ENCODE measurements at places on chromosomes 16 and 17.

- DNase-seq, result no peak
Observed at GRCh38 chr17:19361944-19362276, 613 bp downstream of the B9D1 start.

DNA sequence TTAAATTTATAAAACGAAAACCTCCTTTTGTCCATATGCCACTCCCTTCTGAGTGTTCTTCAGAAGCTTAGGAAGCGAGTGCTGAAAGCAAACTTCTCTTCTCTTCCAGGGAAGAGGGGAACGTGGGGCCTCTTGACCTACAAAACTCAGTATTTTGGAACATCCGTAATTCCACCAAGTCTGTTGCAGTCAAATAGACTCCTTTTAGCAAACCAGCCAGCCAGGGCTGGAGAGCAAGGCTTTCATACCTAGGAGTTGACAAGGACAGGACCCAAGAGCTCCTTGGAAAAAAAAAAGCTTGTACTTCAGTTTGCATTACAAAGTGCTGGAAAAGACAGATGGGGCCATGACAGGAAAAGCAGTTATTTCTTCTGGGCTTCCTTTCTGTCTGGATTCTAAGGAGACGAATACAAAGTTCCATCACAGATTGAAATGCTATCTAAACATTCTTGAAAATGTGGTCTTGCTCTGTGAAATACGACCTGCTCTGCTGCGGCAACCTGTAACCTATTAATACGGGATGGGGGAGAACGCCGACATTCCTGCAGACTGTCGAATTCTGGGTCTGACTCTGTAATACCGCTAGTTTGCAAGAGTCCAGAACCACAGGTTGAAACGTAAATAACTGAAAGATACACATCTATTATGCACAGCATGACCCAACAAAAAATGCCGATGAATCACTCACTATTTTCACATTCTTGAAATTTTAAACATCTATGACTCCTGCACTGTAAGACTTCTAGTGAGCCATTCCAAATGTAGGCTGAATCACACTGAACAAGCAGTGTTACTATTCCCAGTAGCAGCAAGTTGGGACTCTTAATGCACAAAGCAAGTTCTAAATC is 20.6 kb downstream of the VPS53 start:
- DNase-seq, result no peak

GRCh38 chr16:84024854-84025253 is 17.7 kb downstream of the SLC38A8 start:
- DNase-seq, result no peak

GRCh38 chr17:82205720-82206508 is 6.7 kb downstream of the CCDC57 start:
- DNase-seq, result no peak

DNA sequence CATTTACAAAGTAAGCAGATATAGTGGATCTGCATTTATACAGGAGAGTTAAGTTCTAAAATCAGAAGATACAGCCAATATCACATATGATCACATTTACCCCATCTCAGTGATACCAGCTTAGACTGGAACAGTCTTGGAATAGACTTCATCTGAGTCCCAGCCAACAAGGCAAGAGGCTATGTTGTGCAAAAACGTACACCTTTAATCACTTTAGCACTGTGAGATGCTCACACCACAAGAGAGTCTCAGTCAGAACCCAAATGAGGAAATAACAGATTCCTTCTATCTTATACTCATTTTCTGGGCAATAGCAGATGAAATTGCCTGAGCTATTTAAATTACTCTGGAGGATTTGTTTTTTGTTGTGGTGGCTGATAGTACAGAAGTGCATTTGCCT is 145.6 kb downstream of the ANKFN1 start:
- DNase-seq, result no peak

DNA sequence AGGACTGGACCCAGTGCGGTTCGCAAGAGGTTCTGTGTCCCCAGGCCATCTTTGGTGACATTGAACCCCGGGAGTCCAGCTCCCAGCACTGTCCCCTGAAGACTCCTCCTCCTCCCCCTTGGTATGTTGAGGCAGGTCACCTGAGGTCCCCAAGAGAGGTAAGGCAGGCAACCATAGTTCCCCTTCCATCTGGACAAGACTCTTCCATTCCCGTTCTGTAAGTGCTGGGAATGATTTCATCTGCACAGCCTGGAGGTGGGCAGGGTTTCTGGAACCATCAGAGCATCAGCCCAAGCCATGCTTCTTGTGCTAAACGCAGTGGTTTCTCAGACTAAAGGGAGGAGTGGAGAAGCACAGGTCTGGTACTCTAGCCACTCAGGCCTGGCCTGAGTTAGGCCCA is 24.9 kb downstream of the COPZ2 start:
- no peak for DNase-seq

- DNase-seq, result no peak
Observed at GRCh38 chr16:56423584-56424403, 1.6 kb downstream of the AMFR start.

DNA sequence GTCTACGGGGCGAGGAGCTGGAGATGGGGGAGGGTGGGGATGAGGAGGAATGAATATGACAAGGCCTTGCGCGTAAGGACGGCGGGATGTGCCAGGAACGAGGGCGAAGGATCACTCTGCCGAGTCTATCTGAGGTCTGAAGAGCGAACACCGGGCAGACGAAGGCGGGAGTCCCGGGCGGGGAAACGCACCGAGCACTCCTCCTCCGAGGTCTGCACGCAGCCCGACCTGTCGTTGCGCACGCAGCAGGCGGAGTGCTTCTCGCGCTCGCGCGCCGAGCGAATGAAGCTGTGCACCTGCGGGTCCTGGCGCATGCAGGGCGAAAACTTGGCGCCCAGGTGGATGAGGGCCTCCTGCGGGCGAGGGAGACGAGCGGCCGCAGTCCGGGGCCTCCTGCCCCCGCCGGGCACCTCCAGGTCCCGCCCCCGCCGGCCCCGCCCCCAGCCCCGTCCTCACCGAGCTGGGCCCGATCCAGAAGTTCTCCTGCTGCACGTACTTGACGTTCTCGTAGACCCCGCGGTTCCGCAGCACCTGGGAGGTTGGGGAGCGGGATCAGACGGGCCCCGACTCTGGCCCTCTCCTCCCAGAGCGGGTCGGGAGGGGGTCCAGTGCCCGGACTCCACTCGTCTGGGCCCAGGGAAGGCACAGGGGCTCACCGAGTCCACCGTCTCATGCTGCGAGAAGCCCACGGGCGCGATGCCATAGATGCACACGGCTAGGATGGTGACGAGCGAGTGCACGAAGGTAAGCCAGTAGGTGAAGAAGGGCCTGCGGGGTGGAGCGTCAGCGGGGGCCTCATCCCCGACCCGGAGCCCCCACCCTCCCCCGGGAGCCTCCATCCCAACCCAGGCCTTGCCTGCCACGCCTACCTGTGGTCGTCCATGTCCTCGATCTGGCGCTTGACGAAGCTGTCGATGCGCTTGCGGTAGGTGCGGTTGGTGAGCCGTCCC is 7.6 kb downstream of the SNRNP25 start:
- no peak for DNase-seq

GRCh38 chr16:78727536-78727935 is 628.1 kb downstream of the WWOX start:
- DNase-seq, result no peak

GRCh38 chr17:45813048-45813725 is 29.1 kb downstream of the CRHR1 start:
- no peak for DNase-seq

DNA sequence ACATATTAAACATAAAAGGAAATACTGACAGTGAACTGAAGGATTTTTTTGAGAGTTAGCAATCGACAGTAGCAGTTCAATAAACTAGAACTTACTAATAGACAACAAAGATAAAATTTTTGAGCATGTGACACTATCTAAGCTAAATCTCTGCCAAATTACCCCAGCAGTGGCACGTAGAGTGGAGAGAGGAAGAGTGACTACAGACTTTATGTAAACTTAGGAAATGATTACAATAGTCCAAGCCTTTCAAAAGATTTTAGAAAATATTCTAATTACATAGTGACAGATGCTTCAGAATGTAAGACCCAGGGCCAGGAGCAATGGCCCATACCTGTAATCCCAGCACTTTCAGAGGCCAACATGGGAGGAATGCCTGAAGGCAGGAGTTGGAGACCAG is 52.4 kb downstream of the CFDP1 start:
- DNase-seq, result no peak

- no peak for DNase-seq
Observed at GRCh38 chr17:38906460-38907228, 18.8 kb upstream of the LASP1NB start.

DNA sequence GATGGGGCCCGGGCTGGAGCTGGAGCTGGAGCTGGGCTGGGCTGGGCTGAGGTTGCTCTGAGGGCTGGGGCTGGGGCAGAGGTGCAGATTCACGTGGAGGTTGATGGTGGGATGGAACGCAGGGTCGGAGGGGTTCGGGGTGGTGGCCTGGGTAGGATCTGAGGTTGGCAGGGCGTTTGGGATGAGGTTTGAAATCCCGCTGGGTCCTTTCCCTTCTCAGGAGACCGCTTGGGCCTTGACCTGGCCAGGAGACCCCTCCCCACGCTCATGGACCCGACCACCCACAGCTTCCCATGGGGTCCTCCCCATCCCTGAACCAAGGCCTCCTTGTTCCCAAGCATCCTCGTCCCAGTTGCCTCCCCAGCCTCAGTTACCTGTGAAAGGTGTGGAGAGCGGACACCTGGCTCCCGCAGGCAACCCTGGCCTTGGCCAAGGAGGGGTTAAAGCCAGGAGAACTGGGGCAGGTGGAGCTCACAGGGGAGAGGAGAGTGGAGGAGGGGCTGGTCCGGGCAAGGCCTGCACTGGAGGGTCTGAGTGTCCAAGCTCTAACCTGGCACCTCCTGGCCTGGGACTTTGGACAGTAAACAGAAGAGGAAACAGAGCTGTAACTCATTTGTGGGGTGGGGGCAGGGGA is at the start of gene ASGR2:
TSS of gene ASGR2 (minus strand) at position 582 of the 634 bp plus-strand sequence. CDS start 582 bp downstream, outside the sequence.
- DNase-seq, result no peak

DNA sequence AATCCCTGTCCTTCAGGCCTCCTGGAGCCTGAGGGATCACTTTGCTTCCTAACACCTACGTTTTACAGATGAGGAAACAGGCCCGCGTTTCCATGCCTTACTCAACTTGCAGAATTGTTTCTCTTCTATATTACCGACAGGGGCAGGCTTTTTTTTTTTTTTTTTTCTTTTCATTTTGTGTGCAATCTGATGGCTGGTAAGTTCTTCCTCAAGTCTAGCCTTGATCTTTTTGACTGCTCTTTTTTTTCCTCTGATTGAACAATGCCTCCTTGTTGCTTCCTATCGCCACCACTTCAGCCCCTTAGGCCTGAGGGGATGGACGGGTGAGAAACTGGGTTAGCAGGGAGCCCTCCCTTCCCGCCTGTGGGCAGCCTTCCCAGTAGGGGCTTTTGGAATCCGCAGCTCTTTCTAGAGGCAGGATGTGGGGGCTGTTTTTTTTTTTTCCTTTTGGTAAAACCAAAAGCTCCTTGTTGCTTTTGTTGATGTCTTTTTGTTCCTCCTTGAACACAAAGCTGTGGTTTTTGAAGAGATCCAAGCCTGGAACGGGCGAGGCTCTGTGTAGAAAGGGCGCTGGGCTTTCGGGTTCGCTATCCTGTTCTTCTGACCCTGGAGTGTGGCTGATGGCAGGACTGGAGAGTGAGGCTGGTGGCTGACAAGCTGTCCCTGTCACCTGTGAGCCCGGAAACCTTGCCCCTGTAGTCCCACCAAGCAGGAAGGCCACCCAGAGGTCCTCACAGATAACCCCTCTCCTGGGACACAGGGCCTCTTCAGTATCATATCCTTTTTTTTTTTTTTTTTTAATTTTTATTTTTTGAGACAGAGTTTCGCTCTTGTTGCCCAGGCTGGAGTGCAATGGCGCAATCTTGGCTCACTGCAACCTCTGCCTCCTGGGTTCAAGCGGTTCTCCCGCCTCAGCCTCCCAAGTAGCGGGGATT is 14.0 kb downstream of the LASP1 start:
- no peak for DNase-seq

DNA sequence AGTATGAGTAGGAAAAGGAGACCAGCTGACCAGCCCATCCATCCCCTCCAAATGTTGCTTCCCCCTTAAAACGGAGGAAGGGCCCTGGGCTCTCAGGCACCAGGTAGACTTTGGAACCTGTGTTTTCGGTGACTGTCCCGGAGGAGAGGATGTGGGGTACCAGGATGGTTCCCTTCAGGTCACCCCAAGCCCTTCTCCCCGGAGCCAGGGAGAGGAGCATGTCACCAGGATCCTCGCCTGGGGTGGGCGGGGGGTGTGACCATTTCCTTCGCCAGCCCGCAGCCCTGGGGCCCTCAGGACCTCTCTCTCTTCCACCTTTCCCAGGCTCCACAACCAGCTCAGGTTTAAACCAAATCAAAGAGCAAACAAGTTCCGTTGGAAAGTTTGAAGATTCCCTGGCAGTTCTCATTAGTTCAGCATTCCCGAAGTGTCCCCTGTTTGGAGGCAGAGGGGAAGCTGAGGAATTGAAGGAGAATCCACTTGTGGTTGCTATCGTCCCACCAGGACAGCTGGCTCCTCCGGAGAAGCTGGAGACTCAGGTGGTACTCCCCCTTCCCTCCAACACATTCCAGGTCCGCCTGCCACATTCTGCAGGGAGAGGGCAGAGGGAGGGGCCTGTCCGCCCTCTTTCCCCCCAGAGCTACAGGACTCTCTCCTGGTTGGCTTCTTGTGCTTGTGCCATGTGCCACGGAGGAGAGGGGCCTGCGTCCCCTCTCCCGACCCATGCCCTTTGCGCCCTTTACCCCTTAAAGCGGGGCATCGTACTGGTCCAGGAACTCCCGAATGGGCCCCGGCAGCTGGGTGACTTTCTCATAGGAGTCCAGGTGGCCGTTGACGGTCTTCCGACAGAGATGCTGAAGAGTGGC is 2.0 kb downstream of the SOCS3 start:
- no peak for DNase-seq

DNA sequence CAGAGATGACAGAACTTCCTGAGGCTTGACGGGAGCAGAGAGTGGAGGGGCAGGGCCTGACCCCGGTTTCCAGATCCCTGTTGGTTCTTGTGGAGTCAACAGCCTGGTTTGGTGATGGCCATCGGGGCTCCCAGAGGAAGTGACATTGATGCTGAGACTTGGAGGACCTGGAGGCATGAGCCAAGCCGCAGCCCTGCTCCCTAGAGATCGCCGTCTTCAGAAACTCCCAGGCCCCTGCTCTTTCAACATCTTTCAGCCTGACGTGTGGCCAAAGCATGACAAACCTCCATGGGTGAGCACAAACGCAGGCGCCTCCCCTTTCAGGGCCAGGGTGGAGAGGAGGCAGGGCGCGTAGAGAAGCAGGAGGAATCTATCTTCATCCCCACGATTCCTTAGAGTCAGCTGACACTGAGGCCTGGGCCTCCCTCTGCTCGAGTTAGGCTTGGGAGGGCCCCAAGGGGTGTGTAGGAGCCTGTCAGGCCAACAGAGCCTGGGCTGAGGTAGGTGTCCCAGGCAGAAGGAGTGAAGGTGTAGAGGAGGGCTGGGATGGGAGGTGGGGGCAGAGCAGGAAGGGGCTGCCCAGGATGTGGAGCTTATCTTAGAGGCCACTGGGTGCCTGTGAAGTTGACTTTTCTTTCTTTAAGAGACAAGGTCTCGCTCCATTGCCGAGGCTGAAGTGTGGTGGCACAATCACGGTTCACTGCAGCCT is 56.1 kb upstream of the MED9 start:
- no peak for DNase-seq

Measured in vagina (tissue), 2 donors.